Ammon's horn (tissue), 1 donor: ENCODE measurements at places on chromosomes 3 and 15.

DNA sequence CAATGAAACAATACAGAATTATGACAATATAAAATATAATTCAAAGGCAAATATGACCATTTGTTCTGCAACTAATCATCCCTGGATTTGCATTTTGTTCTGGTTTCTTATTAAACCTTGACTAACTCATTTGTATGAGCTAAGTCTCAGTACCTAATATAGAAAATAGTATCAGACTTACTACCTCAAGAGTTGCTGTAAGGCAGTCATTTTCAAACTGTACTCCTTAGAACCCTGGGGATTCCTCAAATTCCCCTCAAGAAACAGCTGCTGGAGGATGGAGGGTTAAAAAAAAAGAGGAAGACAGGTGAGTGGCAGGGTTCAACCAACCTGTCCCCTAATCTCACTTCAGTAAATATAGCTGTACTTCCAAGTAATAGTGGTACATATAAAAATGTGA, 11.1 kb downstream of the ZBTB11 start:
- no peak for DNase-seq

DNA sequence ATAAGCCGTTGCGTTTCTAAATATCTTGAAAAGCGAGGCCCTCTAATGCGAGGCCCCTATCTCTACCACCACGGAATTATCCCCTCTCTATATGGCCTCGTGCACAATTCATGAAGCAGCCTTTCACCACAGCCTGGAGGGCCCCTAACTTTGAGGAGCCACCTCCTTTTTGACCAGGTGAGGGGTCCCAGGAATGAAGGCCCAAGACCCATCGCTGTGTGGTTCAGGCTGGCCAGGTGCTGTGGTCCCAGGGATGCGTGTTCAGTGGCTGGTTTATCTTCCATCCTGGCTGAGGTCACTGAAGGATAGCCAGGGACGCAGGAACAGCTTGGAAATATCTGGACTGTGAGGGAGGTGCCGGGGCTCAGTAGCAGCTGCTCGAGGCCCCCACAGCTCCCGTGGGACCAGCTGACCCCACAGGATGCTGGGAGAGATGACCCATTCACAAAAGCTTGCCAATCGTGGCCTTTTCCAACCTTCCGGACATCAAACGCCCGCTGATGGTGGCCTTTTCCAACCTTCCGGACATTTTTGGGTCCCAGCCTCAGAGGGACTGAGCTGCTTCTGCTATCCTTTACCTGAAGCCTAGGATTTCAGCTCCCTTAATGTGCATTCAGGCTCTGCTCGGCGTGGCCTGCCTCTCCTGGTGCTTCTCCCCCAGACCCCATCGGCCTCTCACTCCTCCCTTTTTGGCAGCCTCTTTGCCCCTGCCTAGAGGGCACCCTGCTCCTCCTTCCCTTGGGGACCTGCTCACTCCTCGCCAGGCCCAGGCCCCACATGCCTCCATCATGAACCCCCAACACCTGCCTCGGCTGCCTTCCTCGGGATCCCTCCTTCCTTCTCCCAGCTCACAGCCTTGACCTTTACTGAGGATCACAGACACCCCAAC, 140.9 kb downstream of the CHSY1 start:
- DNase-seq = no peak

DNA sequence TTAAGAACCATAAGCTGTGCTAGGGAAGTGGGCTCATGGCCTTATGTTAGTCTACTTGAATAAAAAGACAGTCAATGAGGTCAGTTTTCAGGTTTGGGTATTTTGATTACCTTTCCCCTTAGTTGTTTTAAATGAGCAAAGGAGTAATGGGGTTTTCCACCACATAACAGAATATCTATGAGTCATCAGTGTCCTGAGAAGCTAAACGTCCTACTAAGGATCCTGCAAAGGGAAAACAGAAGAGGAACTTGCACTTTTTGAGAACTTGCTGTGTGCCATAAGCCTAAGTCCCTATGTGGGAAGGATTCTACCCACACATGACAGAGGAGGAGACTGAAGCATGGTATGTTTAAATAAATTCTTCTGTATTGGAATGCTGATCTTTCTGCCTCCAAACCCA, 292.8 kb upstream of the TMC3 start:
- no peak for DNase-seq

- DNase-seq = no peak
Measured at GRCh38 chr3:193829781-193830180, 236.8 kb downstream of the OPA1 start.

DNA sequence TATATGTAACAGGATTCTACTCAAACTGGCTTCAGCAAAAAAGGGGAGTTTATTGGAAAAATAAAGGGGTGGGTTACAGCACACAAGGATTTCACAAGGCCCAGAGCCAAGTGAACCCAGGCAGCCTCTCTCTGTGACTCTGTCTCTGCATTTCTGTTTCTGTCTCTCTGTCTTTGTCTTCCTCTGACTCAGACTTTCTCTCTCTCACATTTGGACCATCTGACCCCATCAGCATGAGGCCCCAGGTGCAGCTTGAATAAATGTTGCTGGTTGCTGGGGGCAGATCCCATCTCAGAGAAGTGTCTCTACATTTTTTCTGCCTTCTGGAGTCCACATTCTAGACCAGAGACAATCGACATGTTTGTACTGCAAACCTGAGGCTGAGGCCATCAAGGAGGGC, 45.0 kb downstream of the RPLP1 start:
- no peak for DNase-seq

DNA sequence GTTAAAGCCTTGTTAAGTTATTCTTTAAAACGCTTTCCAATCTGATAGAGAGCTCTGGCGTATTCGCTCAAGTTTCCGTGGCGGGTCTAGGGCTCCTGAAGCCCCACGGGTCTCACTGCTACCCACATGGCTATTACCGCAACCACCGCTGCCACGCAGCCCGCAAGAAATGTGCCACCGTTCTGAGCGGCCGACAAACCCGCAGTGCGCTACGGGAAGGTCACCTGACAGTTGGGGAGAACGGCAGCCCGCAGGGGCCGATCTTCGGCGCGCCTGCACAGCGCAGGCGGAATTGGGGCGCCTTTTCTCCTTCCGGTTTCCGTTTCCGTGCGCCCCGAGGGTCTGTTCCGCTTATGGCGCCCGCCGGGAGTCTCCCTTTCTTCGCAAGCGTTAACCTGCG, 76.6 kb upstream of the SNRPN start:
- DNase-seq = peak; percentile 5

DNA sequence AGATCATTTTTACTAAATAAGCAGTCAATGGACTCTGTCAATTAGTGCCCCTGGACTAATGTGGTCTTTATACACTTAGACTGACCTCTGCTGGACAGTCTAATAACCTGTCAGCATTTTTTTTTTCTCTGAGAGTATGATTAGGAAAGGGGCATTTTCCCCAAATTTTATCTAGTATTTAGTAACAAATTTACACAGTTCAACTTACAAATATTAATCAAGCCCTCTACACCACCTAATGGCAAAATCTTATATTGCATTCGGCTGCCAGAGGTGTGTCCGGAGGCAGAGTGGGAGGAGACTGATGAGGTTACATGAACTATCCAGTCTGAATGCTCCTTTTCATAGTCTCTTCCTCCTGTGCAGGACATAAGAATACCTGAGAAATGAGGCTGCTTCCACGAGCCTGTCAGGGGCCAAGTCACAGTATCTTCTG, 36.0 kb upstream of the COLQ start:
- DNase-seq = peak; percentile 35

GRCh38 chr3:180871901-180872300, 40.6 kb upstream of the FXR1 start:
- no peak for DNase-seq

GRCh38 chr15:40347559-40348473, 3.0 kb upstream of the PHGR1 start:
- no peak for DNase-seq

- no peak for DNase-seq
Measured at GRCh38 chr3:172166261-172166660, 126.9 kb downstream of the FNDC3B start.

DNA sequence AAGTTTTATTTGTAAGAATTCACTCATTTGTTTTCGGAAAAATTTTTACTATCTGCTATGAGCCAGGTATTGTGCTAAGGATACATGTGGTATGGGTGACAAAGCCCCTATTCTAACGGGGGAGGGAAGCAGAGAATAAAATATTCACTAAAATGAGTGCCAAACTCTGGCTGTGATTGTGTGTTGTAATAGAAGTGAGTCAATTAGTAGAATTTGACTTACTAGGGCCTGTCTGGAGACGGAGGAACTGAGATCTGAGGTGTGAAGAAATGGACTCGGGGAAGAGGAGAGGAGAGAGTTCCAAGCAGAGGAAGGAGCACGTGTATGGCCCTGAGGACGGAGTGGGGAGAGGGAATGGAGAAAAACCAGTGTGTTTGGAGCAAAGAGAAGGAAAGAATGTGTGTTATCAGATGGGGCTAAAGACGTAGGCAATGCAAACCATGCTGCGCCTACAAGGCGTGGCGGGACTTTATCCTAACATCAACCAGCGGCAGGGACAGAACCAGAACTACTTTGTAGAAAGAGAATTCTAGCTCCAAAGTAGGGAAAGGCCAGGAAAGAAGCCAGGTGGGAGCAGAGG, 89.1 kb downstream of the OSBPL10 start:
- DNase-seq = no peak

- DNase-seq = no peak
Measured at GRCh38 chr3:186694288-186695032, 22.7 kb upstream of the KNG1 start.

DNA sequence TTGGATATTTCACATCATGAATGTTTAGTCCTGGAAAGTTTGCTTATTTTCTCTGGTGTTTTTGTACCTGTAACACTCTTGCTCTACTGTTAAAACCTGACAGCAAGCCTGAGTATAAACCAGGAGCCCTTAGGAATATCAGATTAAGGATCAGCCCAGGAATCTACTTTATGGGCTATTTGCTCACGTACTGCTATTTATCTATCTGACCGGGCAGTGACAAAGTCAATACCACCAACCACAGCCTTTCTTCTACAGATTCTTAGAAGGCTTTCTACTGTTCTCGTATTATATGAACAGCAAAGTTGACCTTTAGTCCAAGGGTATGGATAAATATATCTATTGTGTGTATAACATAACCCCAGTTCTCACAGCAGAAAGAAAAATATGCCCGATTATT, 521.2 kb downstream of the RBMS3 start:
- no peak for DNase-seq

DNA sequence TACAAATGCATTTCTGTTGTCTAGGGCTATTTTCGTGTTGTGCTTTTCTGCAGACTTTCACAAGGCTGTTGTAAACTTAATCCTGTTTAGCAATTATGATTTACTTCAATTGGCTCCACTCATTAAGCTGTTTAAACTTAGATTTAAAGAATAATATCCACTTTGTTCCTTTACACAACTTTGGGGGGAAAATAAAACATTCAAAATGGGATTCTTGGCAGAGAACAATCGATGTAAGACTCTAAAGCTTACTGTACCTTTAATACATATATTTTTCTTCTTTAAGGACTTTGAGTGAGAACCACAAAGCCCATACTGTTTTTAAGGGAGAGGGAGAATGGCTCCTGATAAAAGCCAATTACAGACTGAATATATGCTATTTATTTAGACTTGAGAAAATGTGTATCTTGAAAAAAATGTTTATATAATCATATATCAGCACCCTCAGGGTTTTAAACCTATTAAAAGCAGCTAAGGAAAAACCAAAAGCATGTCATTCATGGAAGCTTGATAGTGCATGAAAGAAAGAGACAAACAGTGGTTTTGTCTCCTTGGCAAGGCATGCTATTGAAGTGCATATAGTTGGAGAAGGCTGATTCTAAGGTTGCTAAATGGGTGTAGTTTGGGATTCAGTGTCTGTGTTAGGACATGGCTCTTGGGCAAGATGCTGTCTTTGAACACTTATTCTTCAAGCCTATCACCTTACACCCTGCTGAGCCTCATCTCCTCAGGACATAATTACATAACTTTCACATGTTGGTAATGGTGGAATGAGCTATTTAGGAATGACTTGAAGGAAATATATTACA, 293.4 kb upstream of the TBC1D5 start:
- DNase-seq = no peak

- DNase-seq = no peak
Measured at GRCh38 chr15:31237043-31237324, 89.7 kb upstream of the KLF13 start.

GRCh38 chr3:146247911-146248310, 3.0 kb downstream of the PLSCR4 start:
- DNase-seq = no peak

DNA sequence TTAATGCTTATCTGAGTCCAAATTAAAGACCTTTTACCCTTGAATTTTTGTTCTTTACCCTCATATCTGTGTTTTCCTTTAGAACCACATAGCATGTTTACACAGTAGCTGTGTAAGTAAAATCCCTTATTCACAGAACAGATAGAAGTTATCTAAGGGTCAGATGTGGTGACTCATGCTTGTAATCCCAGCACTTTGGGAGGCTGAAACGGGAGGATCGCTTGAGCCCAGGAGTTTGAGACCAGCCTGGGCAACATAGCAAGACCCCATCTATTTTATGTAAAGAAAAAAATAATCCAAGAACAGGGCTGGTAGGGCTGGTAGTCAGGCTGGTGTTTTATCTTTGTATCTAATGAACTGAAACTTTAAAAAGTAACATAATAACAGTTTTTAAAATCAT, 23.2 kb downstream of the NXPE3 start:
- DNase-seq = no peak

GRCh38 chr3:8420612-8421011, 81.0 kb upstream of the LMCD1 start:
- DNase-seq = no peak

DNA sequence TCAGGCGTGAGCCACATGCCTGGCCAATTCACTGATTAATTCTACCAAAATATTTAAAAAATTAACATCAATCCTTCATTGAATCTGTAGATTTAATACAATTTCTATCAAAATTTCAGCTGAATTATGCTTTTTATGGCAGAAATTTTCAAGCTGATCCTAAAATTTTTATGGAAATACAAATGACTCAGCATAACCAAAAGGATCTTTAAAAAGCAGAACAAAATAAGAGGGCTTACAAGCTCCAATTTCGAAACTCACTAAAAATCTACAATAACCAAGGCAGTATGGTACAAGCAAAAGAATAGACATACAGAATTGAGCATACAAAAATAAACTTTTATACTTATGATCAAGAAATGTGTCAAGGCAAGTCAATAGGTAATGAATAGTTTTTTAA, 180.4 kb upstream of the CTNNB1 start:
- no peak for DNase-seq

GRCh38 chr15:95259513-95259912, 1028.2 kb downstream of the MCTP2 start:
- DNase-seq = peak; percentile 84

DNA sequence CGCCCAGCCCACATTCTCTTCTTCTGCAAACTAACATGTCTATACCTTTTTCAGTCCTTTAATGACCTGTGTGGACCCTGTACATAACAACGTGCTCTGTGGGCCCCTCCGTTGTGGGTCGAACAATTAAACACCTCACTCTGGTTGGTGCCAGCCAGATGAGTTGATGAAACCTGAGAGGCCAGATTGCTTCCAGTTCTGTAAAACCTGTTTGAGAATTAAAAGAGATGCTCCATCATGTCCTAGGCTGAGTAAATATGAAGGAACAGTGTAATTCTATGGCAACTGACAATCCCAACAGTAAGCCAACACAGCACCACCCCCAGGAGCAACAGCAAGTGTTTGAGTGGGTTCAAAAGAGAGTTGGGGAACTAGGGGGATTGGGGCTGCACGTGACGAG, 5.7 kb upstream of the THBS1 start:
- no peak for DNase-seq
